Small intestine (tissue), 16 donors: ENCODE measurements at places on chromosomes 2 and 18. TPM values are rescaled to one million over a fixed set of nuclear protein-coding genes. Genes with fewer than 3 reads are reported as not detected.

The CYBRD1 gene
- 97.7 TPM for polyA plus RNA-seq

DNA sequence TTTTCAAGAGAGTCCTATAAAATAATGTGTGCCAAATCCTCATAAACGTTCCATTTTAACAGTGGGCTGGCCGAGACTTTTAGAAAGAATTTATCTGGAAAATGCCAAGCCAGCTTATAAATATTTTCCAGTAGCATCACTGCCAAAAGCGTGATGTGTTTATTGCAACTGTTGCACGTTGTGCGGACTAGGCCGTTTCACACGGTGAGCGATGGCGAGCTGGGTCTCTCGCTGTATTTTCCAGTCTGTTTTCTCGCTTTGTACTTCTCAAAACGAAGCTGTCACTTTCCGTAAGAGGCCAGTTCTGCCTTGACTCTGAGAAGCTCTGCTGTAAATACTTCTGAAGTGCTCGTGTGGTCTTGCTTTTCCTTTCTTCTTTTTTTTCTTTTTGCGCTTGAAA, 65.0 kb upstream of the ZNF236 start:
- DNase-seq = no peak
- no peak overlapping the region for H3K27ac ChIP-seq
- H3K36me3 ChIP-seq = no peaks in the 10 kb centered on the region
- H3K4me1 ChIP-seq = no peaks in the 10 kb centered on the region

- no peaks in the 10 kb centered on the region for H3K36me3 ChIP-seq
- H3K27me3 ChIP-seq = no peaks in the 10 kb centered on the region
- H3K4me1 ChIP-seq = no peaks in the 10 kb centered on the region
Observed at GRCh38 chr2:95333888-95334338, 36.8 kb downstream of the KCNIP3 start.

DNA sequence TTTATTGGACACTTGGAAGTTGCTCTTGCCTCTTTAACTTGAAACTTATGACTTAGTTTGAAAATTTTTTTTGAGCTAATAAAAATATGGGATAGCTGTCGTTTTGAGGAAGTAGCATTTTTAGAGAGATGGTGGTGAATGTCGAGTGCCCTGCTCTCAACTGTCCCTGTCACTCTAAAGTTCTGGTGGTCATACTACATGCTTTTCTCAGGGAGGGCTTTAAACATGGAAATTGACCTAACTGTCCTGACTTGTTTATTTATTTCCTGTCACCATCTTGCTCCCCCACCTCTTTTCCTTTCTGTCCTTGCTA, 16.0 kb downstream of the CEP192 start:
- no peaks in the 10 kb centered on the region for H3K4me1 ChIP-seq
- no peak overlapping the region for H3K27ac ChIP-seq
- peaks cover 3% of the 10 kb centered on the region for H3K36me3 ChIP-seq
- H3K4me3 ChIP-seq = no peak overlapping the region

- H3K36me3 ChIP-seq = no peaks in the 10 kb centered on the region
Observed at GRCh38 chr2:167331636-167332232, 443.5 kb downstream of the XIRP2 start.
